ENCODE measurements at places on chromosomes 16 and 17.
A peak's percentile ranks its signal among the peaks of the same experiment; 100 is the strongest.

DNA sequence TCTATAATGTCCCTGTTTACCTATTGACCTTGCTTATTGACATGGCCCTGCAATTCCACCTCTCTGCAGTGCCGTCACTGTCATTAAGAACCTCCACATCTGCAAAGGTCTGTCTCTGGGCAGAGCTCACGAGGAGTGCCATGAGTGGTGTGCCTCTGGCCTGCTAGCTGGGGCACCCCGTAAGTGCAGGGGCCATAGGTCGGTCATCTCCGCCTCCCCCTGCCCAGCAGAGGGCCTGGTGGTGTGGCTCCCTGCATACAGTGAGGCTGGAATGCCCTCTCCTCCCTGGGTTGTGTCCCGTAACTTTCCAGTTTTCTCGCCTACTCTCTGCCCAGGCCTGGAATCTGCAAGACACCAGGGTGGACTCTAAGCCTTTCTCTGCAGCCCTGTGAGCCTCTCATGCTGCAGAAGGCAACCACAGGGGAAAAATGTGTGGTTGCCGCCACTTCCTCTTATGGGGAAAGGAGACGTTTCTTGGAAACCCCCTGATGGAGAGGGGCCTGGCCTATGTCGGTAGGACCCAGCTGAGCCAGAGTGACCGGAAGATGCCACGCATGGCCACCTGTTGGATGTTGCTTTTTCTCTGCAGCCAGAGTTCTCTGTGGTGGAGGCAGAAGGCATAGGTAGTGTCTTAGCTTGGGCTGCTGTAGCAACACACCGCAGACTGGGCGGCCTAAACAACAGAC lies 2.7 kb upstream of the SNX20 start:
- no peak for DNase-seq

- no peak for DNase-seq
These were observed 31.5 kb downstream of the SMURF2 start for GRCh38 chr17:64630309-64631223.

- no peak for DNase-seq
These were observed 1.7 kb downstream of the CRAMP1 start for GRCh38 chr16:1613728-1614455.

DNA sequence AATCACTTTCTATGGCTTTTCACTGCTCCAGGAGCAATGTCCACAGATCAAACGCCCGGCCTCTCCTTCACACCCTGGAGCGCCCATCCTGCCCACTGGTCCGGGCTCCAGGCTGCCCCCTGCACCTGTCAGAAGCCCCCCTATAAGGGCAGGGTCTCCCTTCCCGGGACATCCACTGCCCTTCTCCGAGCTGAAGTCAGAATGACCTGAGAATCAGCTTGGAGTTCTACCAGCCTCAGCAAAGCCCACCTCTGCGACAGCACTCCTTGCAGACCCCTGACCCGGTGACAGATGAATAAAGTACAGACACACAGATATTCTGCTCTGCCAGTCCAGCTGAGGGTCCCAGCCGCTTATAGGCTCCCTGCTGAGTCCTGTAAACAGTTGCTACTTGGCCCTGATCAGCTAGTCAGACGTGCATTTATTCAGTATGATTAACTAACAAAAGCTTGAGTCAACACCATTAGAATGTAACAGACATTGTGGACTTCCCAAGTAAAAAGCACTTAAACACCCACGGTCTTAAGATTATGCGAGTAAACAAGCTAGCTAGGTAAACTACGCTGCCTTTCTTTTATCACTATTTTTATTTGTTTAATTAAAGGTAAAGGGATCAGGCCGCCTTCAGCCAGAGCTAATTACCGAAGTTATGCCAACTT lies 4.8 kb downstream of the SLC7A5 start:
- DNase-seq: no peak

- DNase-seq: peak; percentile 4
These were observed 34.6 kb upstream of the TOX3 start for GRCh38 chr16:52581530-52581929.

DNA sequence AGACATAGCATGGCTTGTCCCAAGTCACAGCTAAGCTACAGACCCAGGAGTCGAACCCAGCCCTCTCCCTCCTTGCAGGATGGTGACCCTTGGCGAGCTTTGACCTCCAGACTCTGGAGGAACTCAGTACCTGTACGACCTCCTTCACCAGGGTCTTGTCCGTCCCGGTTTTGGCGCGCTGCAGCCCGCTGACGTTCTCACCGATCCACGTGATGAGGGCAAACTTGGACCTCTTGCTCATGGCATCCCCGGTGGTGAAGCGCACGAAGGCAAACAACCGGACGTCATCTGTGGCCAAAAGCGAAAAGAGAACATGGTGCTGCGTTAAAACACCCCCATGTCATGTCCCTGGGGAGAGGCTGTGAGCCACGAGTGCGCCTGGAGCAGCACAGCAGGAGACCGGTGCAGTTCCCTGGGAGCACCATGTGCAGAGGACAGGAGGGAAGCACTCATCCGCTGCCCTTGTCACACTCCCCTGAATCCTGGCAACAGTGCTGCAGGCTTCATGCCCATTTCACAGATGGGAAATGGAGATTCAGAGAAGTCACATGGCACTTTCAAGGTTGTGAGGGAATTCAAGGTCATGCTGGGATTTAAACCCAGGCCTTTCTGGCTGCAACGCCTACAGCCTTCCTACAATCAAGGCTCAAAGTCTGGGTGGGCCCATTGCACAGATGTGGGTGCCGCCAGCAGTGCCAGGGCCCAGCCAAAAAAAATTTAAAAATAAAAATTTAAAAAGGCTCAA lies 27.7 kb downstream of the COTL1 start:
- no peak for DNase-seq

DNA sequence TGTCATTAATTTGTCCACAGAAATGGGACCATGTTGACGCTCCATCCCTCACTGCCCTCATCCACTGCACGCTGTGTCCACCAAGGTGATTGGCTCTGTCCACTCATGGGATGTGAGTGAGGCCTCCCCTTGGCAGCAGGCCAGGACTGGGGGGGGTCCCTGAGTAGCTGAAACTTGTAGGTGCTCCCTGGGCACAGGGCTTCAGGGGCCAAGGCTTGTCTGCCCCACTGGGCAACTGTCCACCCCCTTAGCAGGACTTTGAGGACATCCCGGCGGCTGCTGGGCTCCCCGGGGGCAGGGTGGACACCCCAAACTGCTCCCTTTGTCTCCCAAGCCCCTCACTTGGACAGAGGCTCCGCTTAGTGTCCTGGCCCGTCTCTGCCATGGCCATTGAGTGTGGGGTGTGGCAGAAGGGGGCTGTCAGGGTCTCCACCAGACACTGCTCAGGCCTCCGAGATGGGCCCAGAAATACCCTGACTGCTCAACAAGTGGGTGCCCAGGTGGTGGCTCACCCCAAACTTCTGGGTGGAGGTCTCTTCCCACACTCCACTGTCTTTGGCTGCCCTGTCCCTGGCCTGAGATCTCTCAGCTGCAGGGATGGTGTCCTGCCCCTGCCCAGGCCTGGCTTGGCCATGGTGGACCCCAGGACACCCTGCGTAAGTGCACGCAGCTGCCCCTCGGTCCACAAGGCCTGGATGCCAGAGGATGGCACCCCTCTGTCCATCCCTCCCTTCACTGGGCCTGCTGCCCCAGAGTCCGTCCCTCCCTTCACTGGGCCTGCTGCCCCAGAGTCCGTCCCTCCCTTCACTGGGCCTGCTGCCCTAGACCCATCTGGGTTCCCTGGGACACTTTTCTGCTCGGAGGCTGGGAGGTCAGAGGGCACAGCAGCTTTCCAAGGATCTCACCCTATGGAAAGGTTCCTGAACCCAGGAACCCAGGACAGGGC lies 2.9 kb upstream of the RAB40C start:
- DNase-seq: no peak

GRCh38 chr16:57976331-57976796 lies 5.4 kb upstream of the CNGB1 start:
- DNase-seq: no peak

DNA sequence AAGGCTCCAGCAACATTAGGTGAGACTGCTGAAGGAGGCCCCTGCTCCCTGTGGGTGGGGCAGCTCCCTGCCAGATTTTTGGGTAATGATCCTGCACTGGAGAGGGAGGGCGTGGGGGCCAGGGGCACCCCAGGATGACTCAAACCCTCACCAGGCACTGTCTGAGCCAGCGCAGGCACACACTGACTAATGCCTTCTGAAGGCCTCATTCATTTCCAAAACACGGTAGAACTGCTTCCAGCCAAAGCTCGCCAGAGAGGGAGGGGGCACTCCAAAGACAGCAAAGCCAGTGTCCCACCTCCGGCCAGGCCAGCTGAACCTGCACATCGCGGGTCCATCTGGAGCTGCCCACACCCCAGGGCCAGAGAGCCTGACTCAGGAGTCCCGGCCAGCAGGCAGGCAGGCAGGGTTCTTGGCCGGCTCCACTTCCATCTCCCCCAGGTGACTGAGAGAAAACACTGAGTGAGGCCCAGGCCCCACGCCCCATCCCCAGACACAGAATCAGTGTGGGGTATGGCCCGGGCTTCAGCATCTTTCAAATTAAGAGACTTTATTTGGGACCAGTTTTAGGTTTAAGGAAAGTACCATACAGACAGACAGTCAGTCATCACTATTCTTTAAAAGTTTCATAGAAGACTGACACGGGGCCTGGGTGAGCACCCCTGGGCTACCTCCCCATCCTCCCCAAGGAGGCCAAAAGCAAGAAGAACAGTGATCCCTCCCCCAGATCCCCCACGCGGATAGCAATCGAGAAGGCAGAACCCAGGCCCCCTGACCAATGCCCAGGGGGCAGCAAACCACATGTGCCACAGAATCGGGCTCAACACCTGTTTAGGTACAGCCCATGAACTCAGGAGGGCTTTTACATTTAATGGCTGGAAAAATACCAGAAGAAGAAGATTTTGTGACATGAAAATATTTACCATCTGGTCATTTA lies 2.3 kb downstream of the PIEZO1 start:
- DNase-seq: no peak

DNA sequence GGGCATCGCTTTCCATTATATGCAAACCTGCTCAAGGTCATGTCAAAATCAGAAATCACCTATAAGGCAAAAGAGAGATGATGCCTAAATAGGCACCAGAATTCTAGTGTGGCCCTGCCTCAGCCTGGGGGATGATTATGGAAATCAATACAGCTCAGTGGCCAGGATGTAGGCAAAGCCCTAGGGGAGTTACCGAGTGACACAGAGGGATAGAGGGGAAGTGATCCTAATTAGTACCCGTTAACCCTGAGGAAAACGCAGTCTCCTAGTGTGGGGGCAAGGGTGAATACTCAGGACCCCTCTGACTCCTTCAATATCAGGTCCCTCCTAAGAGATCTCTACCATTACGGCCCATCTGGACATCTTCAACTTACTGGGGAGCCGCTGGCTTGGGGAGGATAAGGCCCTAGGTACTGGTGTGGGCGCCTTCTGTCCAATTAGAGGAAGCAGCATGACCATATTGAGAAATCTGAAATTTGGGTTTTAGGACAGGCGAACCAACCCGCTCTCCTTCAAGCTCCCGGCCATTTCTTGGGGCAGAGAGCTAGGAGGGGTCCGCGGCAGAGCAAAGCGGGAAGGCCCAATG lies 725 bp downstream of the NT5C3B start:
- DNase-seq: no peak

DNA sequence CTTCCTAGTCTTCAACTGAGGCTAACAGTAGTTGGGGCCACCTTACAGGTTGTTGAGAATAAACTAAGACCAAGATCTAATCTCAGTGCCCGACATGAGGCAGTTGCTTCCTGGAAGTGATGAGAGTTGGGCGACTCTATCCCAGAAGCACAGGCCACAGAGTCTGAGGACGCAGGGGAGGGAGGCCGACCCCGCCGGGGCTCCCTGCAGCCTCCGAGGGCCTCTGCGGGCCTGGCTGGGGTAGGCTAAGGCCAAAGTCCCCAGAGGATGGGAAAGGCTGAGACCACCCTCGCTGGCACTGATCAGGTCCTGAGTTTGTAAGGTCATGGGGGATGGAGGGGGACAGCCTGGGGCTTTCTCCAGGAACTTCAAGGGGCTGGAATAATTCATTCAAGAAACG lies 74.0 kb downstream of the ENGASE start:
- DNase-seq: no peak

DNA sequence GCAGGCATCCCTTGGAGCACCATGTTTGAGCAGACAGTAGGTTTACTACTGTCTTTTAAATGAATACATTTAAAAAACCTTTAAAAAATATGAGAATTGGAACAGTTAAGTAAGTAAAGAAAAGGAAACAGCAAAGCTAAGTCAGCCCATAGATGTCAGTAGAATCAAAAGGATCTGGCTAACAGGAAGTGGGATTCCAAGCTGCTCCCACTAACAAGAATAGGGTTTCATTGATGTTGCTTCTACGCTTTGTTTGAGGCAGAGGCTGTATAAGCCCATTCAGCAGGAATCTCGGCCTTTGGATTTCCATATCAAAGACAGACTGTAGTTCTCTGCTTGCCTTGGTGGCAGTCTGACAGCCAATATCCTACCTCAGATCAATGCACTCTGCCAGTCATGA lies 122.9 kb upstream of the ELAC2 start:
- peak; percentile 67 for DNase-seq

- no peak for DNase-seq
These were observed 722.6 kb upstream of the KIF2B start for GRCh38 chr17:53100126-53100525.

DNA sequence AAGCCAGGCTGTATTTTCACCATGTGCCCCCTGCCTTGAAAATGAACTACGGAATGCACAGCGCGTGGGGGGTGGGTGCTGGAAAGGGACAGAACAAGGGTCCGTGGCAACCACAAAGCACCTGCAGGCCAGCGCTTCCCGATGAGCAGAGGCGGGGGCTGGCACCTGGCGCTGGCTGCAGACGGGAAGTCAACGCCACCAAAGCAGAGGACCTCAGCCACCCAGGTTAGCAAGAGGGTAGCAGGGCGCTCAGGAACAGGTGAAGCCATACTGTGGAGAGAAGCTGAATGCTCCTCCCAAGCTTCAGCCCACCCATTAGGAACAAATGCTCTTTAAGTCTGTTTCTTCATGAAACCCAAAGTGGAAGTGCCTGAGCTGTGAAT lies 64.7 kb downstream of the KLHDC4 start:
- no peak for DNase-seq

- DNase-seq: no peak
These were observed 76.4 kb downstream of the ANKRD11 start for GRCh38 chr16:89413811-89414585.

GRCh38 chr16:9820476-9821246 lies 361.6 kb downstream of the GRIN2A start:
- peak; percentile 87 for DNase-seq

DNA sequence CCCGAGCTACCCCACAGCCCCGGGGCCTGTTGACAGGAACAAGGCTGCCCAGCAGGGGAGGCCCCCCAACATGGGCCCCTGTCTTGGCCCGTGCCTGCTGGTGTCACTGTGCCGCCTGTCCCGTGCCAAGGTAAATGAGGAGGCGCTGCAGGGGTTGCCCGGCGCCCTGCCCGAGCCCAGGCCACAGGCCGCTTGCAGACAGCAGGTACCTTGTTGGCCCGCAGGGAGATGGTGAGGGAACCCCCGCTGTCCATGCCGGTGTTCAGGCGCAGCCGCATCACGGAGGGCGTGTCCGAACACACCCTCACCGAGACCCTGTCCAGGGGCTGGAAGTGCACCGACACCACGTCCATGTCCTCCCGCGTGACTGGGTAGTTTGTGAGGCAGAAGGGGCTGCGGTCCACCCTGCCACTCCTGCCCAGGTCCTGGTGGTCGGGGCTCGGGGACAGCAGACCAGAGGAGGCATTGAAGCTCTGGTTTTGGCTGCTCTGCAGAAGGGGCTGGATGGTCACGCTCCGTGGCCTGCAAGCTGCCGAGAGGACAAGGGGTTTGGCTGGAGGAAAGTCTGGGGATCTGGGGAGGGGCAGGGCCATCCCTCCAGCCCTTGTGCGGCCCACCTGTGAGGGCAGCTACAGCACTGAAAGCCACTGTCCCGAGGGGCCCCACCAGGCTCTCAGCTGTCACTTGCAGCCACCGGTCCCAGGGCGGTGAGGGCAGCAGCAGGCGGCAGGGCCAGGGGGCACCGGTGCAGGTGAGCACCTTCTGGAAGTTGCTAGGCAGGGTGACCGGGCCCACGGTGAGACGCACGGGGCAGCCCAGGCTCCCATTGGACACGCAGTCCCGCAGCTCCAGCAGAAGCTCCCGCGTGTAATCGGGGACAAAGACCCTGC lies 5.6 kb downstream of the PGAP6 start:
- DNase-seq: no peak
